ENCODE measurements at places on chromosomes 5 and 9. TPM values are rescaled to one million over a fixed set of nuclear protein-coding genes. Genes with fewer than 3 reads are reported as not detected.

Gene TMC1
- 0.23 TPM for total RNA-seq

Gene TAF1L
- not detected for total RNA-seq

Gene SHISAL2B
- not detected for total RNA-seq

Gene CCNO
- not detected for total RNA-seq

Gene ST8SIA4
- total RNA-seq, result 29.4 TPM

Gene RNF14
- total RNA-seq, result 19.7 TPM

Gene SPATA31A5
- not detected for total RNA-seq

Gene DBN1
- 81.0 TPM for total RNA-seq

Gene IFNA21
- total RNA-seq, result not detected

Gene TRIM36
- total RNA-seq, result not detected

Gene GLRA1
- total RNA-seq, result not detected

Gene AQP7
- not detected for total RNA-seq

Gene DNAH5
- under 0.01 TPM for total RNA-seq

Gene FRMD3
- total RNA-seq, result 0.21 TPM

Gene GARIN3
- total RNA-seq, result not detected

Gene C9orf153
- 0.18 TPM for total RNA-seq

Gene CENPK
- total RNA-seq, result 32.0 TPM

Gene DAB2
- 0.53 TPM for total RNA-seq

Gene SPINK13
- total RNA-seq, result not detected

Gene RUSC2
- not detected for total RNA-seq

Gene BAAT
- 0.26 TPM for total RNA-seq

Gene SPINK4
- not detected for total RNA-seq

Measured in GM12878 (cell line).